ENCODE measurements at places on chromosomes 1 and 21.
A peak's percentile ranks its signal among the peaks of the same experiment; 100 is the strongest.

- no peak for DNase-seq
Measured at GRCh38 chr1:154972517-154973343, 1.8 kb upstream of the CKS1B start.

DNA sequence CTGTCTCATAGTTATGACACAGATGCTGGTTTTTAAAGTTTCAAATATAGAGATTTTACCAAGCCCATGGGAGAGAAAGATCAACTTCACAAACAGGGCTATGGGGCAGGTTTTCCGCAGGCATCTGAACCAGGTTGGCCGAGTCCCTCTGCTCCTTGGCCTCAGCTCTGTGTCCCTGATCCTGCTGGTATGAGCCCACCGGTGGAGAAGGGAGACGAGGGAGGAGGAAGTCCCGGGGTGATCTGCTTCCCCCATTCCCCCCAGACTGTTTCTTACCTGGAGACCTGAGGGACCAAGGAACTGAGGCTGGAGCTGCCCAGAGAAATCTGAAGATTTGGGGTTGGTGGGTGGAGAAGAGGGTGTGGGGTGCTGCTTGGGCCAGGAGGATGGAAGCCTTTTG lies 28.9 kb upstream of the BTG2 start:
- no peak for DNase-seq

DNA sequence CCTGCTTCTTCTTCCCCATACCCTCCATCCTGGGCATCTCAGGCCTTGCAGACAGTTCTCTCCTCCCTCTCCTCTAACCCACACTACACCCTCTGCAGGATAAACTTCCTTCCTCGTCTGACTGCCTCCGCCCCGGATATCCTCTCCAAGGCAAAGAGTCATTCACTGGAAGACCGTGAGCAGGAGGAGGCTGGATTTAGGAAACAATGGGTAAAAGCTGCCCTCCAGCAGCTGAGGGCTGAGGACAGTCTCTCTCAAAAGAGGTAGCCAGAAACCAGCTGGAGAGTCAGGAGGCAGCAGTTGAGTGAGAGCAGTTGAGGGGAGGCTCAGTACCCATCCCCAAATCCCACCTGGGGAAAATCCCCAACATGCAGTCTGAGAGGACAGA lies 1.4 kb downstream of the CSRP1 start:
- peak; percentile 82 for DNase-seq

DNA sequence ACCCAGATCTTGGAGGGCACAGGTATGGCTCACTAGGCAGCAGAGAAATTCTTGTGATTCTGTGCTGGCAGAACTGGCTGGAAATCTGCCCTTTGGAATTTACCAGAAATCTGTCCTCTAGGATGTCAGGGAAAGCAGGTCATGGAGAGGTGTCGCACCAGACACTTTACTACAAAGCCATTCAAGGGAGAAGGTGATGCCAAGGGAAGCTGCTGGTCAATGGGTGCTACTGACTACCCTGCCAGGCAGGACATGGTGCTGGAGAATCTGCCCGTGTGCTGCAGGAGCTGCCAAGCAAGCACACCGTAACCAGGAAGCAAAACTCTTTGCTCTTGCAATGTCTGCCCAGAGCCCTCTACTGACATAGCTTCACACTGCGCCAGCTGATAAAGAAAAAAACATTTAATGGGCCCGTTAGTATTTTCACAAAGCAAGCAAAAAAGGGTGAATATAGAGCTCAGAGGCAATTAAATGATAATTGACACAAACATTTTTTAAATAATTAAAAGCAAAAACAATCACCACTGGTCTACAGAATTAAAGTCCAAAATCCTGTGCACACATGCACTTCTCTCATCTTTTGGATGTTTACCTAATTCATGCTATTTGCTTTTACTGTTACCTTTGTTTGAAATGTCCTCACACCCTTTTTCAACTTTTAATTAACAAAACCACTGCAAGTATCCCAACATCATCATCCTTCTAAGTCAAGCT lies 7.2 kb upstream of the FBXO28 start:
- DNase-seq, result no peak

GRCh38 chr1:168468042-168468809 lies 75.6 kb downstream of the XCL2 start:
- no peak for DNase-seq

GRCh38 chr1:5645135-5645399 lies 347.2 kb downstream of the NPHP4 start:
- DNase-seq, result no peak

DNA sequence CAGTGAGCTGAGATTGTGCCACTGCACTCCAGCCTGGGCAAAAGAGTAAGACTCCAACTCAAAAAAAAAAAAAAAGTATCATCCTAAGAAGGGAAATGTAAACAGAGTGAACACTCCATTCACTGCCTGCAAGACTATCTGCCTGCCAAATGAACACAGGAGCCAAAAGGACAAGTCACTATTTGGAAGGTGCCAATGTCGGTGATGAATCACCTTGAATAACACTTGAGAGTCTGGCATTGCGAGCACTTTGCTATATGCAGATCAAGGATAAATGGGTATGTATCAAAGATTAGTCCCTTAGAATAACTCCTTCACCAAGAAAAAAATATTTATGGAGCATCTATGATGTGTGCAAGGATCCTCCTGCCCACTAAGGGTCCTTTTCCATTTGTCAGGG lies 6.6 kb downstream of the UBR4 start:
- no peak for DNase-seq

DNA sequence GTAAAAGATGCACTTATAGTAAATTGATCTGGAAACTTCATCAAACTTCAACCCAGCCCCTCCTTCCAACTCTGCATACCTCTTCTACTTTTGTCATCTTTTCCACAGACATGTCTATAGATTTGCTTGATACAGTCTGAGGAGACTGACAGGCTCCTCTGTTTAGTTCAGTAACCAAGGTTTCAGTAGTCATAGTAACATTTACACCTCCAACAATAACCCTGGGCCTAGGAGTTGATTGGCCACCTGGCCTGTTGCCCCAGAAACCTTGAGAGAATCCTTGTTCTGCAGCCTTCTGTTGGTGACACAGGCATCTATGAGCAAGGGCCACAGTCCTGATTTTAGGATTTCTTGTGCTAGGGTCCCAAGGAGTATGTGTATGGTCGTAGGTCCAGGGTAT lies at the start of gene CFAP141:
Gene CFAP141 (minus strand): TSS at position 138 of the 400 bp plus-strand sequence. CDS start 26 bp downstream, at position 112.
- peak; percentile 11 for DNase-seq

All from NCI-H1417 (cell line).